ENCODE measurements at places on chromosomes 1 and 21. TPM values are rescaled to one million over a fixed set of nuclear protein-coding genes. Genes with fewer than 3 reads are reported as not detected.
A peak's percentile ranks its signal among the peaks of the same experiment; 100 is the strongest.

- no peak for DNase-seq
Observed at GRCh38 chr21:36115138-36115730, 19.6 kb upstream of the CBR3 start.

KRTAP13-2 gene
- not detected for total RNA-seq

DNA sequence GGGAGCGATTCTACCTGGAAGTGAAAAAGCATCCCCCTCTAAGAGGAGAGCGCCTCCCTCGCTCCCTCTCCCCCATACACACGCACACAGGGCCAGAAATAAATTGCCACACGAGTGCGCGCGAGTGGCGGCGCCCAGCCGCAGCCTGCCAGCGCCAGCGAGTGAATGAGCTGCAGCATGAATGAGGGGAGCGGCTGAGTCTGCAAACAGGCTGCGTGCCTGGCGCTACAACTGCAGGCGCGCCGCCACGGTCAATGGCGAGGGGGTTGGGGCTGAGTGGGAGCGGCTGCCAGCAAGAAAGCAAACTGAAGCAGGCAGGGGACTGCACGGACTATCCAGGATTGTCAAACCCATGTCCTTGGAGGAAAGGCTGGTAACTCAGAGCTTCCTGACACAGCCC lies 2.2 kb downstream of the CAMK1G start:
- DNase-seq: peak; percentile 37

GRCh38 chr1:173258479-173259264 lies 51.5 kb upstream of the TNFSF4 start:
- no peak for DNase-seq

CD55 gene
- total RNA-seq: 2.9 TPM

MPL gene
- not detected for total RNA-seq

DNA sequence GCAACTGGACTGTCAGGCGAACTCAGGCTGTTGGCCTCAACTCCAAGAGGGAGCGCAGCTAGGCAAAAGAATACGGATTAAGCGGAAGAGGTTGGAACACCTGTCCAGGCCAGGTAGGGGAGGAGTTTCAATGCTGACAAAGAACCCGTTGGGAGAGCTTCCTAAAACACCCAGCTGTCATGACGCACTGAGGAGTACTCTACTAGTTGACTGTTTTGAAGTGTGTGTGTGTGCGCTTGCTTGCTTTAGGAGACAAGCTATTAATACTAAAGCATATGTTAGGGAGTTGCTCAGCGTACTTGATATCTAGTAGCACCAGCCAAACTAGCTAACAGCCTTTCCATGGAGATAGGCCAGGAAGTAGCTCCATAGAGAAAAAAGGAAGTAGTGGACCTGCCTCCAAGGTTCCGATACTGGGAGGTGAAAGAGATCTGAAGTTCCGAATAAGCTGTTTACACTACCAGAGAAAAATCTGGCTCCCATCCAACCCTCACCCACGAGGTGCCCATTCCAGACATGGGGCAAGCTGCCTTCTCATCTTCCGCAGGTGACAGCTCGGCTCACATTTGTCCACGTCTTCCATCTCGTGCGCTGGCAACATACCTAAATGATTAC lies 974 bp upstream of the FNBP1L start:
- DNase-seq: no peak

GRCh38 chr1:31981972-31982371 lies 31.7 kb upstream of the KHDRBS1 start:
- DNase-seq: no peak

DNA sequence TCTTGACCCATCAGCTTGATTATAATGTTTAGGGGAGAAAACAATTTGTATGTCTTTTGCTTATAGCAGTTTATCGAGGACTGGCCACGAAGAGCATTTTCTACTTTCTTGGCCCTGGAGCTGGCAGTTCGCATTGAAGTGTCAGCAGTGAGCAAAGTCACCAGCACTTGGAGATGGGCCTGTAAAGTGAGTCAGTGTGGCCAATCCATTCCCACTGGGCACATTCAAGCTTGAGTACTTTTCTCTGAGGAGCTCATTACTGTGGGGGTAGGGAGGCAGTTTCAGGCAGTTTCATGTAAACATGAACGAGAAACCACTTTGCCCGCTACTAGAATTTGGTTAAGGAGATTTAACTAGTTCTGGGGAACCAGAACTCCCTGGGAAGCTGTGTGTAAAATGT lies 164.8 kb downstream of the PRDM2 start:
- DNase-seq: no peak

ADIPOR1 gene
- total RNA-seq: 51.4 TPM

GRCh38 chr1:54653036-54653435 lies 11.4 kb downstream of the MROH7 start:
- DNase-seq: no peak

DNA sequence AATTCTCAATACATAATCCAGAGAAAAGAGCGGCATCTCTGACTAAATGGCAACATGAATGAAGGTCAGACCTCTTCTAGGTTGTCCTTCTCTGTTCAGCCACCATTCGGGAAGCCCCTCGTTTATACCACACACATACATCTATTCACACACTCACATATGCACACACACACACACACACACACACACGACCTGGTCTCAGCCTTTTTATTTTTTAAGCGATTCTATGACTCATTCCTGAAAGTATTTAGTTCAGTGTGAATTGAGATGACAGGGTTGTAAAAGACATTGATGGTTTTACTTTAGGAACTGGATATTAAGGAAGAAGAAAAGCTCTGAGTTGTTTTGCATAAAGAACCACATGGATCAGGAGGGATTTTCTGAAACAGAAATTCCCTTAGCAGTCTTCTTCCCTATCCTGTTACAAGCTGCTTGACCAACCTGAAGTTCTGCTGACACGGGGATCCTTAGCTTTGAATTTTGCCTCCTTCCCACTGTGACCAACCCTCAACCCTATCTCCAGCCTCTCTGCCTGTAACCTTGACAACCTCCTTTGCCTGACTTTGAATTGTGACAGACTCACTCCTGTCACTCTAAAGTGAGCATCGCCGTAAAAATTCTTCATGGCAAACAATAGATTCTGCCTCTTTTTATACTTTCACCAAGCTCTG lies 383.1 kb upstream of the ESRRG start:
- DNase-seq: no peak

DNA sequence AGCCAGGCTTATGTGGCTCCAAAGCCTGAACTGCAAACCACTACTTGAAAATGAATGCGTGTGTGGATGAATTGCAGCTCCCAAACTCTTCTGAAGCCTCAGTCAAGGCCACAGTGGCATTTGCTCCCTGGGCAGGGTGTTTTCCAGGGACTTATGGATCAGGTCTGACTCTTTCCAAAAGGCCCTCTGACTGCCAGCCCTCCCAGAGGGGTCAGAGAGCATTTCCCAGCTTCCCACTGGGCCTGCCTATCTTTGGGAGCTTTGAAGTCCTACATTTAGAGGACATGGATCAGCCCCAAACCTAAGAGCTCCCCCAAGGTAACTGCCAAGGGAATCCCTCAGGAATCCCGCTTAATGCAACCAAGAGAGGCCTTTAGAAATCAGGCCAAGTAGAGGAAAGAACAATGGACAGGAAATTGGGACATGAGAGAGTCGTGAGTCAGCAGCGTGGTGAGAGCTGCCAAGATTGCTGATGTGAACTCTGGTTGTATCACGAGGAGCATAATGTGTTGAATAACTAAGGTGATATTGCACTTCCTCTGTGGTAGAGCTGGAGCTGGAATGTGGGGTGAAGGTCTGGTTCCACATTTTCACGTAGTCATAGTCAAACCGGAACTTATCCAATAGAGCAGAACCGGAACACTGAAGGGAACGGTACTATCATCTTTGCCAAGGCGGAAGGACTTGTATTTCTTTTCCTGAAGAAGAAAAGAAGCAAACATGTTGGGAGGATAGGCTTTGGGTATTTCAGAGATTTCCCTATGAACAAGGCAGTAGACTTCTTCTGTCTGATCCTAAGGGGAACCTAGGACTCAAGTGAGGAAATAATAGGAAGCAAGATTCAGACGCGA lies 99.4 kb upstream of the JUN start:
- no peak for DNase-seq

GRCh38 chr1:23198373-23198772 lies 18.9 kb downstream of the HTR1D start:
- DNase-seq: no peak

ZNF683 gene
- total RNA-seq: not detected

GRCh38 chr1:217388522-217389065 lies 242.3 kb downstream of the GPATCH2 start:
- DNase-seq: no peak

DNA sequence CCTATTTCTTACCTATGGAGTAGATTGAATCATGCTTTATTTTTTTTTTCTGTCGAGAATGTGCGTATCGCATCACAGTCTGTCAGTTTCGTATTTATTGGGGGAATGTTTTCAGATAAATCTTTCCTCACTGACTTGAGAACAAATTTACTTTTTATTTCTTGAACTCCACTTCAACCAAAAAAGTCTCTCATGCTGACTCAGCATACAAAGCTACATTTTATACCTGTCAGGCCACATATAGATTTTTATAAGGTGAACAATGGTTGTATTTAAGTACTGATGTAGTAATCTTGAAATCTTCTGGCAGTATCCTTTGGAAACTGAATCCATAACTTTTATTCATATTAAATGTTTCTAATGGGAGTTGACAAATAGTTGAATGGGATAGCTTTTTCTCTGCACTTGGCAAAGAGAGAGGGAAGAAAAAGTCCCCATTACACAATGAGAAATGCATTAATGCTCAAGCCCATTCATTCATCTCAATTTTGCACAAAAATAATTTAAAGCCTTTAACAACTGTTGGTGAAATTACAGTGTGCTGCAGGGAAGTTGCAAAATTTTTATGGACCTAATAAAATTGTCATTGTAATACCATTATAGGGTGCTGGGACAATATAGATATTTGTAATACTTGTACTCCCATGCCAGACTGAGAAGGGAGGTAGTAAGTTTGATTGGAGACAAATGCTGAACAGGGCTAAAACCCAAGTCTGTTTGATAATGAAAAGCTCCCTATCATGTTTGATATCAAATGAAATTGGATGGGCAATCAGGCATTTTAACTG lies 367.6 kb downstream of the HLX start:
- DNase-seq: no peak

KRTAP19-3 gene
- not detected for total RNA-seq

DNA sequence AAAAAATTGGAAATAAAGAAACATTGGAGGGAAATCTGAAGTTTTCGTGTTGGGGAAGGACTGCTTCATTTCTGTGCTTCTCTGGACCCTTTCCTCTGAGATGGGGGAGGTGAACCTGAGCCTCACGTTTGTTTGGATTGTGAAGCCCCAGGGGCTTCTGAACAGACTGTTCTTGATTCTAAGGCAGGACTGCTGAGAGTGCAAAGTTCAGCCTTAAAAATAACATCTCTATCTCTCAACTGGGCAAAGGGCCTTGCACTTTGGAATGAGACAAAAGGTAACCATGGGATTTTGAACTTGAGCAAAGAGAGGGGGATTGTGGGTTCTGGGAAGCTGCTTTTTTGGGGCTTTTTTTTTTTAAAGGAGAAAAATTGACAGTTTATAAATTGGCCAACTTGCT lies 45.0 kb downstream of the GPR88 start:
- DNase-seq: no peak

MRPL39 gene
- 34.2 TPM for total RNA-seq

RYR2 gene
- total RNA-seq: 29.8 TPM

DNA sequence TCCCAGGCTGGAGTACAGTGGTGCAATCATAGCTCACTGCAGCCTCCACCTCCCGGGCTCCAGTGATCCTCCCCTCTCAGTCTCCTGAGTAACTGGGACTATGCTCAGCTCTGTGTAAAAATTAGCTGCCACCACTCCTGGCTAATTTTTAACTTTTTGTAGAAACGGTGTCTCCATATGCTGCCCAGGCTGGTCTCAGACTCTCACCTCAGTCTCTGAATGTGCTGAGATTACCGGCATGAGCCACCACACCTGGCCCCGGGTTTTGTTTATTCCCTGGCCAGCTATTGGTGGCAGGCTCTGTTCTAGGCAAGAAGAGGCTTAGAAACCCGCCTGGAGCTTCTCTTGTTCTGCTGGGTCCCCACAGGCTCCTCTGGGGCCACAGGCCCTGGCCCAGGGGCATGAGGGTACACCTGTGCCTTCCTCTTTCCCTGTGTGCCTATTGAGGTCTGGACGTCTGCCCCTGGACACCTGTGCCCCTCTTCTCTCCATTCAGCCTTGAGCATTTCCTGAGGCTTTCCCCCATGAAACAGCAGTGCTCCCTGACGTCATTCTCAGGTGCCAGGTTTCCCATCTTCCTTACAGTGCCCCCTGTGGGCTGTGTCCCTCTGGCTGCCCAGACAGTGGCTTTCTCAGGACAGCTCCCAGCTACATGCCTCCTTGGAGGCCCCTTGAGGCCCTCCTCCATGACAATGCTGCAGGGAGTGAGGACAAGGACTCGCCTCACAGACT lies 57.5 kb downstream of the PCP4 start:
- DNase-seq: no peak

- DNase-seq: no peak
Observed at GRCh38 chr1:230303822-230304221, 122.3 kb downstream of the PGBD5 start.

GRCh38 chr1:64112281-64112680 lies 91.1 kb upstream of the UBE2U start:
- no peak for DNase-seq

GRCh38 chr21:14763695-14764064 lies 217.6 kb upstream of the SAMSN1 start:
- no peak for DNase-seq

SPRR5 gene
- total RNA-seq: not detected

DNA sequence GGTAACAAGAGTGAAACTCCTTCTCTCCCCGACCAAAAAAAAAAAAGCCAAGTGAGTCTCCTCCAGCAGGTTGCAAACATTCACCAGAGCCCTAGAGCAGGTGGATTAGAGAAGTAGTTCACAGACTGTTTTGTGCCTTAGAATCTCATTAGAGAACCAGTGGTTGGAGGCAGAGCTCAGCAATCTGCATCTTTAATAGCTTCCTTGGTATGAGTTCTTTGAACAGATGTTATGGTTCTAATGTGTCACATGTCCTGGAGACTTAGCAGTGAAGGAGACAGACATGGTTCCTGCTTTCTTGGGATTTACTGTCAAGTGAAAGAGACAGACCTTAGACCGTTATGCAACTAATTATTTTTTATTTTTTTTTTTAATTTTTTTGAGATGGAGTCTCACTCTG lies 26.8 kb downstream of the SESN2 start:
- DNase-seq: no peak

GRCh38 chr1:213008564-213008963 lies 7.1 kb downstream of the ANGEL2 start:
- no peak for DNase-seq

- no peak for DNase-seq
Observed at GRCh38 chr1:14552246-14552965, 46.1 kb upstream of the KAZN start.

TMEM51 gene
- total RNA-seq: 1.6 TPM
